Stimulated activated CD4-positive, alpha-beta T cell treated with anti-CD3 and anti-CD28 coated beads, Interleukin-4, amount 100 ng/mL, for 48 hours (primary cell): ENCODE measurements at places on chromosomes 4 and X.

GRCh38 chrX:111035256-111035655 is 60.7 kb upstream of the PAK3 start:
- no peak for DNase-seq

GRCh38 chr4:185711726-185712125 is 100.3 kb downstream of the SORBS2 start:
- no peak for DNase-seq

DNA sequence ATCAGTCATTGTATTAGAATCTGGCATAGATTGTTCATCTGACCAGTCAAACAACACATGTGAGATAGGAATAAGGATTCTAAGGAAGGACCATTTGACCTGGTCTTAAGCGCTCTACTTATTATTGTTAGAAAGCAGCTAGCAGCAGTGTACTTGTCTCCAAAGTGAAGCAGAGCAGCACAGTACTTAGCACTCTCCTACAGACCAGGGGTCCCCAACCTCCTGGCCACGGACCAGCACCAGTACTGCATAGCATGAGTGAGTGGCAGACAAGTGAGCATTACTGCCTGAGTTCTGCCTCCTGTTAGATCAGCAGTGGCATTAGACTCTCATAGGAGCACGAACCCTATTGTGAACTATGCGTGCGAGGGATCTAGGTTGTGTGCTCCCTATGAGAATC is 135.9 kb upstream of the SPRY1 start:
- no peak for DNase-seq

DNA sequence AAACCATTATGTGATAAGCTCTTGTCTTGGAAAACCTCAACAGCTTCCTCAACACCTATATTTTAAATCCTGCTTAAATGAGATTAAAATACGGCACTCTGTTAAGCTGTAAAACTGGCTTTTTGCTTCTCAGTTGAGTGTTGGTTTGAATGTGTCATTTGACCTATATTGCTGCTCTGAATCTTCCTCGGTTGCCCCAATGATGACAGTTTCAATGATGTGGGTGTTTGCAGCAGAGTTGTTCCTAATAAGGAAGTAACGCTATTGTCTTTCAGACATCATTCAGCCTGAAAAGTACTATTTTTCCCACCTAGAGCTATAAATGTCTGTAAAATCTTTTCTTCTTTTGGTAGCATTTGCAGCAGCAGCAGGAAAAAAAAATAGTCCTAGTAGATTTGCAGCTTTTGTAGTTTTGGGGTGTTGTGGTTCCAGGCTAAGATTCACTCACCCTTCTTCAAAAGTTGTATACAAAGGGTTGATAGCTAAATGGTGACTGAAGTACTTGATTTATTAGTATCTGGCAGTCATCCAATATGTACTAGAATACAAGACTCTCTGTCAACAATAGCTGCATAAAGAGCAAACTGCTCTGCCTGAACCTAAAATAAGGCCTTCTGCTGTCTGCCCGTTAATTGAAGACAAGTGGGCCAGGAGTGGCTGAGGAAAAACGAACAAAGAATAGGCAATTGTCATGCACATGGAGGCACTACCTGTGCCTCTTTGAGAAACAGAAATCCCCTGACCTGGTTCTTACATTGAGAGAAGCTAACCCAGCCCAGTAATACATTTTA is 333.1 kb downstream of the IL1RAPL1 start:
- DNase-seq: no peak

DNA sequence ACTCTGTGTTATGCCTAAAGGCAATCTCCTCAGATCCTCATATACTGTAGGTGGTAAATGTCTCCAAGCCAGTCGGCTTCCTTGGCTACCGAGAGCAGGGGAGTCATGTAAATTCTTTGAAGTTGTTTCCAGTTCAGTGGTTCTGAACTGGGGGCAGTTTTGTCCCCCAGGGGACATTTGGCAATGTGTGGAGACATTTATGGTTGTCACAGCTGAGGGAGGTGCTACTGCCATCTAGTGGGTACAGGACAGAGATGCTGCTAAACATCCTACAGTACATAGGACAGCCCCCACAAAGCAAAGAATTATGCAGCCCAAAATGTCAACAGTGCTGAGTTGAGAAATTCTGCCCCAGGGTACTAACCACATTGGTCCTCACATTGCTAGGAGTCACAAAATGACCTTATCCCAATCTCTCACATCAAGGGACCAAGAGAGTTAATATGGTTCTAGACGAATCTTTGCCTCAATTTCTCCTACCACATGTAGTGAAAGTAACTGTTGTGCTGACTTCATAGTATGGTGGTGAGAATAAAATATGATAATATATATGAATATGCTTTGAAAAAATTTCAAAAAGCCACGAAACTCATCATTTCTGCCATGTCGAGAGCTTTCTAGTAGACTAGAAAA is 104.4 kb upstream of the ARHGAP24 start:
- DNase-seq: no peak

DNA sequence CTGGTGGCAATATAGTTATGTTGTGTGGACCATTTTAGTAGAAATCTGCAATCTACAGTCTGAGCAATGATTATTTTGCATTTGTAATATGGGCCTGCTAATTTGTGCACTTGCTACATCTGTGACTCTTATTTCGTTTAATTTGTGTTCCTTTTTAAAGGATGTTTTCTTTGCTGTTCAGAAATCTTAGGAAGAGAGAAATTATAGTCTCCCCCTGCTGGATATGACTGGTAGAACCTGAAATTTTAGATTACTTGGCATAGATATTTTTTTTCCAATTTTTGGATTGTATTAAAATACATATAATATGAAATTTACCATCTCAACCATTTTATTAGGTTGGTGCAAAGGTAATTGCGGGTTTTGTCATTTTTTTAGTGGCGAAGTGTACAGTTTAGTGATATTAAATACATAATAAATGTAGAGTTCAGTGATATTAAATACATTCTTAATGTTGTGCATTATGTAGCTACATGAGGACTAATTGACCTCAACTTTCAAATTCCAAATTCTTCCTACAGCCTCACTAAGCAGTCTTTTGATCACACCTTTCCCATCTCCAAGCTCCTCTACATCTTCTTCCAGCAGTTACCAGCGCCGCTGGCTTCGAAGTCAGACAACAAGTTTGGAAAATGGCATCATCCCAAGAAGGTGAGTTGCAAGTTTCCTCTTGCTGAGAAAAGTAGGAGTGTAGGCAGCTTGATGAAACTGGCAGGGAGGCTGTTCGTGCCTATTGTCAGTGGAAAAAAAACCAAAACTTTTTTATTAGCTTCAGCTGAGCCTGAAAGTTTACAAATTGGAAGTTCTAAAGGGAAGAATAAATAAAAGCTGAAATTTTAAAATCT is 82.2 kb downstream of the FNIP2 start:
- DNase-seq: no peak

DNA sequence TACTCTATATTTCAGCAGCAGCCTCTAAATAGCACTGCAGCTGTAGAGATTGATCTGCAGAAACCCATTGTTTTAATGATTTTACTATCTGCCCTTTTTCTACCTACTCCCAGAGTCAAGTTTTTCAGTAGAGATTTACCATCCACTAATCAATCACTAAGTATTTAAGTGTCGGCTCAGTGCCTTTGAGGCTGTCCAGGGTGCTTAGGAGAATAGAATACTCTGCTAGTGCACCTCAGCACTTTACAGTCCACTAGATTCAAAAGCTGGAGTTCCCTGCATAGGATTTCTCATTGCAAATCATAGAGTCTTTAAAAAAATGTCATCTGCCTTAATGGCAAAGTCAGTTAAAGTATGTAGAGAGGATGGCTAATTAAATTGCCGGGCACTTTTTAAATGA is 29.6 kb upstream of the ANAPC4 start:
- no peak for DNase-seq

GRCh38 chr4:40281099-40281498 is 54.0 kb upstream of the CHRNA9 start:
- no peak for DNase-seq

- DNase-seq: no peak
These were observed 1409.9 kb upstream of the PCDH7 start for GRCh38 chr4:29310252-29310651.
